DMS53 (cell line): ENCODE measurements at places on chromosomes 1 and 21.

- no peak for DNase-seq
Observed at GRCh38 chr1:245356891-245357585, 202.3 kb downstream of the KIF26B start.

DNA sequence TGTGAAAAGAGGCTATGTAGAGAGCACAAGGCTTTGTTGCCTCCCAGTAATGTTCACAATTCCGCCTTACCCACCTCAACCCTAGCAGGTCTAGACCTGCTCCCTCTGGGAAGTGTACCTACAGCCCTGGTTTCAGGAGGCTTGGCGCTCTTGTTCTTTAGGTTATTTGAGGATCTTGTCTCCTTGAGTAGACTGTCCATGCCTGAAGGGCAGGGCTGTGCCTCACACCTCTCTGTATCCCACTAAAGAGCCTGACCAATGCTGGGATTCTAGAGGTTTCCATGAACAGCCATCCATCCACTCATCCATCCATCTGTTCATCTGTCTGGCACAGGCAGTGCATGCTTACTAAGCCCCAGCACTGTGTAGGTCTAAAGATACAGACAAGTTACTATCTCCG, 1.0 kb downstream of the RAB7B start:
- no peak for DNase-seq

DNA sequence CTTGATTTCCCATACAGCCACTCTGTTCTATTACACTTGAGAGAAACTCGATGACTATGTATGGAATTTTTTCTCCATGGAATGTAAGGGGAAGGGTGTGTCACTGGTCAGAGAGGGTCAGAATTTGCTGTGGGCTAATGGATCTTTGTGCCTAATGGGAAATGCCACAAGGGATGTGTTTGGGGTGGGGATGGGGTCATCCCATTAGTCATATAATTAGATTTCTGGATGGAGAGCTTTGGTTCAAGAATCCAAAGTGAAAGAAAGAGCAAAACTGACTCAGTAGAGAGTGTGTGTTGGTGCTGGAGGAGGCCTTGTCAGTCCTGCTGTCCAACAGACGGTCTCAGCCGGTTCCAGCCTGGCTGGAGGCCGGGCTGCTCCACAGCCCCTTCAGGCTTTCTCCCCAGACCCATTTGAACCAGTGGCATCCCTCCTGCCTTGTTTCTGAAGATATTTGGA, 86.4 kb downstream of the LAMC2 start:
- DNase-seq, result no peak

DNA sequence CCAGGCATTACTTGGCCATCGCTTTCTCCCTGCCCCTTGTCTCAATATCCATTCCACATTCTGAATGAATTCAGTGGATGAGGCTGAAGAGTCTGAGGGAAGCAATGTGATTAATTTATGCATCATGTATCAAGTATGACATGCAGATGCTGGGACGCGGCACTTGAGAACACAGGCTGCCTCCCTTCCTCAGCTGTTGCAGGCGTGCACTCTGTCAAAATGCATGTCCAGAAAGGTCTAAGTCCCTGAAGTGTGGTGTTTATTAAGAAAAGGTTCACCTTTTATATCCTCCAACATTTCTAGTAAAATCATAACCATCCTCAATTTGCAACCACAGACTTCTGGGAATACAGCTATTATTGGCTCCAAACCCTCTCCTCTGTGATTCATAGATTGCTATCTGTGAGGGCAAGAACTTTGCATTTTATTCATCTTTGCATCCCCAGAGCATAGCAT, 22.6 kb upstream of the RAB3GAP2 start:
- DNase-seq, result no peak

- no peak for DNase-seq
Observed at GRCh38 chr1:9600861-9601834, 12.4 kb downstream of the TMEM201 start.
